ENCODE measurements at places on chromosomes 2 and 18.
A peak's percentile ranks its signal among the peaks of the same experiment; 100 is the strongest.

DNA sequence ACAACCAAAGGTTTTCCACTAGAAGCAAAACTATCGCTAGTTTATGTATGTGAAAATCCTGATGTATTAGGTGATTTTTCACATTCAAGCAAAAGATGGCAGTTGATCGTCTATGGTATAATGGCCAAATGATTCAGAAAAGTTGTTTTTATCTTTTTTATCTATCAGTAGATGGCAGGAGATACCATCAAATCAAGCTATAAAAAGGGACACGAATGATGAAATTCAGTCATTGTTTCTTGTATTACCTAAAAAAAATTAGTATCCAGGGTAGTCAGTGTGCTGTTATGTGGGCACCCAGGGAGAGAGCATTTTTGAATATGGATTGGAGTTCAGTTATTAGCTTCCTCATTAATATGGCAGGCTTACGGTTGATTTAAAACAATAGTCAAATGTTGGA is 22.9 kb upstream of the CAVIN2 start:
- no peak for DNase-seq

GRCh38 chr18:62741118-62741566 is 25.8 kb downstream of the PHLPP1 start:
- DNase-seq = no peak

- peak; percentile 51 for DNase-seq
These were observed 21.6 kb upstream of the SLC20A1 start for GRCh38 chr2:112623913-112624777.

DNA sequence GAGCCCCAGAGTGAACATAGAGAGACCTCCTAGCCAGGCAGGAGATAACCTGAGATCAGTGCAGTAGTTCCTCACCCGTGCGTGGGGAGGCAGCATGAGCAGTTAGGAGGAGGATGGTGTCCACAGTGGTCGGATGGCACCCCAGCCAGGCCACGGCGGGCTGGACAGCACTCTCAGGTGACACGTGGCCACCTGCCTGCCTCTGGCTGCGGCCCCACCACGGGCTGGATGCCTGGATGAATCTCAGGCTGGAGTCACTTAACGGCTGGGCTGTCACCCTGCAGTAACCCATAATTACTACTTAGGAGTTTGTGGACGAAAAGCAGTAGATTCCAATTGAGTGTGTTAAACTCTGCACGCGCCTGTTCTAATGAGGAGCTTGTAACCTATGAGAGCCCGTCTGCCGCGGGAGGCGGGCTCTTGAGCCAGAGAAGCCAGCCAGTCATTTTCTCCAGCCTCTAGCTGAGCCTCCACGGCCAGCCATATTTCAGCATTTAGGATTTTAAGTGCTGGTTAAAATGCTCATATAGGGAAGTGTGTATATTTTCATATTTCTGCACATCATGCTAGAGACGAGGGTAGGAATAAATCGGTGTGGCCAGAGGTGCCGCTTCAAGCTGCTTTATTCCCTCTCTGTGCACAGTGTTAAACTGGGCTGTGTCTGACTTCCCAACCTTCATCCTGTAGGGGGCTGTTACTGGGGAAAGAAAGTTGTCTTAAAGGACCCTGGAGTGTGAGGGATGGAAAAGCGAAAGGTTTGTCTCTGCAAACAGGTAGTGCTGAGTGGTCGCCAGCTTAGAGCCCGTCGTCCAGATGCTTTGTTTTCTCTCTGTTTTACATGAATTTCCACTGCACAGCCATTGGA is 144.0 kb downstream of the GLI2 start:
- DNase-seq = no peak

- no peak for DNase-seq
These were observed 22.0 kb downstream of the RTTN start for GRCh38 chr18:70183441-70183840.

DNA sequence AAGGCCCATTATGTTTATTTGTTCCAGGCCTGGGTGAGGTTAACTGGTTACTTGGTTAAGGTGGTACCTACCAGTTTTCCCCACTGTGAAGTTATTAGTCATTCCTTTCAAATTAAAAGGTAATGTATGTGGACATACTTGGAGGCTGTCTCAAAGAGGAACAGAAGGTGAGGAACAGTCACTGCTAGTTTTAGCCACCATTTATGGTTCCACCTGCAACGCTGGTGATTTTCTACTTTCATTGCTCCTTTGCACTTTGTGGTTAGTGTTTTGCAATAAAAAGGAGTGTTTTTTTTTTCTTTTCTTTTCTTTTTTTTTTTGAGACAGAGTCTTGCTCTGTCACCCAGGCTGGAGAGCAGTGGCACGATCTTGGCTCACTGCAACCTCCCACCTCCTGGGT is 6.1 kb upstream of the ST6GAL2 start:
- DNase-seq = no peak

DNA sequence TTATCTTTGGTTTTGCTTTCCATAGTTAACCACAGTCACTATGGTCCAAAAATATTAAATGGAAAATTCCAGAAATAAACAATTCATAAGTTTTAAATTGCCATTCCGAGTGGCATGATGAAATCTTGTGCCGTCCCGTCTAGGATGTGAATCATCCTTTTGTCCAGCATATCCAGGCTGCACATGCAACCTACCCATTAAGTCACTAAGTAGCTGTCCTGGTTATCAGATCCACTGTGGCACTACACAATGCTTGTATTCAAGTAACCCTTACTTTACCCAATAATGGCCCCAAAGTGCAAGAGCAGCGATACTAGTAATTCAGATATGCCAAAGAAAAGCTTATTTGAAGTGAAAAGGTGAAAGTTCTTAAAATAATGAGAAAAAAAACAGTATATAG is 10.7 kb downstream of the USP34 start:
- DNase-seq = no peak

GRCh38 chr2:172884336-172884735 is 148.7 kb downstream of the RAPGEF4 start:
- DNase-seq = no peak

DNA sequence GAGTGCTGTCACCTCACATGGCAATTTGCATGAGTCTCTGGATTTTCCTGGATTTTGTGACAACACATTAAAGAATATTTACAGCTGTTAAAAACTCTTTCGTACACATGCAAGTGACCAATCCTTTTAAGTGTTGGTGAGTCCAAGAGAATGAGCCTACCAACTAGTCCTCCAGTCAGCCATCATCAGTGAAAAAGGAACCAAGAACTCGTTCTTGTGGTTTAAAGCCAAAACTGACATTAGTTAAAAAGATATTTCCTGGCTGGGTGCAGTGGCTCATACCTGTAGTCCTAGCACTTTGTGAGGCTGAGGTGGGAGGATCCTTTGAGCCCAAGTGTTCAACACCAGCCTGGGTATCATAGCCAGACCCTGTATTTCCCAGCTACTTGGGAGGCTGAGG is 215.4 kb upstream of the ITGA4 start:
- DNase-seq = peak; percentile 28

- DNase-seq = peak; percentile 43
These were observed 730 bp downstream of the ODC1 start for GRCh38 chr2:10447300-10447894.

- no peak for DNase-seq
These were observed 8.8 kb downstream of the SNTG2 start for GRCh38 chr2:959457-959856.

- DNase-seq = no peak
These were observed 139.2 kb downstream of the CDCA7 start for GRCh38 chr2:173493874-173494273.

- DNase-seq = no peak
These were observed 161.9 kb upstream of the SIX2 start for GRCh38 chr2:45171136-45171501.

GRCh38 chr2:21916934-21917522 is 793.3 kb downstream of the TDRD15 start:
- no peak for DNase-seq

GRCh38 chr2:233198026-233198425 is 53.4 kb upstream of the ATG16L1 start:
- DNase-seq = no peak

DNA sequence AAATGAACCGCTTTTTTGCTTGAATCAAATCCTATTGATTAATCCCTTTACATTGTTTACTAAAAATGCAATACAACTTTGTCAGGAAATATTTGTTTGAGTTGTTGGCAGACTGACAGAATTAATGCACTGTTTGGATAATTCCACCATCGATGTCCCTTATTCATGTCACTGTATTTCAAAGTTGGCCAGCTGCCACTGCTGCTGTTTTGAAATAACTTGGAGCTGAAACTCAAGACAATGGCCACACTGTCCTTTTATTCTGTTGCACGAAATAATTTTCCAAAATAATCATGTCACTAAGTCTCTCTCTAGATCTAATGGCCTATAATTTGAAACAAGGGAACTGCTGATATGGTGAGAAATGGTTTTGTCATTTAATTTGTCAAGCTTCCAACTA is 55.2 kb upstream of the PAX3 start:
- DNase-seq = no peak

DNA sequence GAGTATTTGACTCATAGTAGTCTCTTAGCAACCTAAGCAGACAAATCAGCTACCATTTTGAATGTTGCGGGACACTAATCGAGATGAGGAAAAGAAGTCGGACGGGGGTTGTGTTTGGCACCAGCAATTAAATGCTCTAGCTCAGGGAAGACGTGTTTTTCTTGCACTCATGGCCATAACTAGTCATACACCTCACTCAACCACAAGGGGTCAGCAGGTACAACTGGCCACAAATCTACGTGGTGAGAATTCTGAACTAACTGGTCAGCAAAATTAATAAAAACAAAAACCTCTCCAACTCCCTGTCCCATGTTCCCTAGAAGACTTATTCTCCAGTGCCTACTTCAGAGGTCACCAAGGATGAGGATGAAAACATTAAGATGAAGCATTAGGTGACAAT is 1467.8 kb downstream of the DPP10 start:
- no peak for DNase-seq

- DNase-seq = peak; percentile 60
These were observed 173.0 kb upstream of the ALKAL2 start for GRCh38 chr2:460861-461260.

DNA sequence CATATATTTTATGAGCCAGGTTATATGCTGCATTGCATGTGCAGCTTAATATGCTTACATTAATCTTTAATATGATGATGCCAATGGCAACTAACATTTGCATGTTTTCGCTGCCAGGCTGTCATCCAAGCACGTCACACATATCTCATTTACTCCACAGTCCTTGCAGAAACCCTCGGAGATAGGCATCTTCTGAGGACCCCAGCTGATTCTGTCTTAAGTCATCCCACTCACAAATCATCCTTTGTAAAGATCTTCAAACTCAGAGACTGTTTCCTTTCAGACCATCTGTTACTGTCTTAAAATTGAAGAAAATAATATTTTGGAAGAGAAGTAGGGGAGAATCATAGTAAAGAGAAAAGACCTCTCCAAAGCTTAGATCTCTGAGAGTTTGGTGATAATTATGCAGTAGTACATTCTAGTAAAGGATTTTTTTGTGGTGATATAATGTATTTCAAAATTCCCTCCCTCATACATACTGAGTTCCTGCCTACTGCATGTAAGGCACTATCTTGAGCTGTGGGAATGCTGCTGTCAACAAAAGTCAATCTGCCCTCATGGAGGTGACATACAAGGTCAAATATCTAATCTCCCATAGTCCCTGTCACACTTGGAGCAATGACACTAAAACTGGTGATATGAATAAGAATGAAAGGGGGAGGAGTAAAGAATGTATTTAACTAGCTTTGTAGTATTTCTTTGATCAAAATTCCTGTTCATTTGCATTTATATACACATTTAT is 11.0 kb downstream of the ITGA4 start:
- no peak for DNase-seq
